Trophoblast cell (in vitro differentiated cells and primary cell): ENCODE measurements at places on chromosomes 6 and 20.

DNA sequence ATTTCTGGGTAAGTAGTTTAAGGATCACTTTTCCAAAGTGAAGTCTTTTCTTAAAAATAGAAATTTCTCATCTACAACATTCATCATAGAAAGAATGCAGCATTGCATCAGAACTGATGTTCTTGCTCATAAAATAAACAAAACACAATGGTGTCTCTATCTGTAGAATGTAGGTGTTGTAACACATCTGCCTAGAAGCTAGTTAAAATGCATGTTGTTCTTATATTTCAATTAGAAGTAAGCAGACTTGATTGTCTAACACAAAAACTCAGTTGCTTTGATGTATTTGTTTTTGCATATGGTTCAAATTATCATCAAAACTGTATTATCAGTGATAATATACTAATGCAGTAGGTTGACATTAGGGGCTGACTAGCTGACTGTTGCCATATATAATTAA is 654.7 kb upstream of the FLRT3 start:
- H3K27ac ChIP-seq, result no peak overlapping the region
- H3K27me3 ChIP-seq, result no peaks in the 10 kb centered on the region
- H3K4me1 ChIP-seq, result no peaks in the 10 kb centered on the region

GRCh38 chr6:80234908-80235307 is 128.4 kb downstream of the BCKDHB start:
- H3K27me3 ChIP-seq, result no peaks in the 10 kb centered on the region
- no peak overlapping the region for H3K4me3 ChIP-seq
- H3K36me3 ChIP-seq, result no peaks in the 10 kb centered on the region
- no peaks in the 10 kb centered on the region for H3K4me1 ChIP-seq
- no peak overlapping the region for H3K27ac ChIP-seq

DNA sequence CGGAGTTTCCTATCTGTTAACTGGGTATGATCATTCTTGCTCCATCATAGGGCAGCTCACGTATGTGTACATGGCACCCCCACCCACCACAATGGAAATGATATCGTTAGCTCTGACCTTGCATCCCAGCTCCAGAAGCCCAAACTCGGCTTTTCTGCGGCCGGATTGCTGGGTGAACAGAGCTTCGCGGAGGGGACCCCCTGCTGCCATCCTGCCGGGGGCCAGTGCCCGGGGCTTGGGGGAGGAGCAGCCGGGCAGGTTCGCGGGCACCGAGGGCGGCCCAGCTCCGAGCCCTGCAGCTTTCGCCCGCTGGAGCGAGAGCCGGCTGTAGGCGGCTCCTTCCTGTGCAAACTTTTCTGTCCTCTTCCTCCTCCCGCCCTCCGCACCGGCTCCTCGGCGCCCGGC is 24.9 kb upstream of the FUCA2 start:
- DNase-seq, result peak; percentile 20
- H3K27me3 ChIP-seq, result peaks cover 11% of the 10 kb centered on the region
- peak overlapping the region; percentile 69 for H3K4me3 ChIP-seq
- no peaks in the 10 kb centered on the region for H3K36me3 ChIP-seq
- H3K4me1 ChIP-seq, result peaks cover 2% of the 10 kb centered on the region
- no peak overlapping the region for H3K27ac ChIP-seq

DNA sequence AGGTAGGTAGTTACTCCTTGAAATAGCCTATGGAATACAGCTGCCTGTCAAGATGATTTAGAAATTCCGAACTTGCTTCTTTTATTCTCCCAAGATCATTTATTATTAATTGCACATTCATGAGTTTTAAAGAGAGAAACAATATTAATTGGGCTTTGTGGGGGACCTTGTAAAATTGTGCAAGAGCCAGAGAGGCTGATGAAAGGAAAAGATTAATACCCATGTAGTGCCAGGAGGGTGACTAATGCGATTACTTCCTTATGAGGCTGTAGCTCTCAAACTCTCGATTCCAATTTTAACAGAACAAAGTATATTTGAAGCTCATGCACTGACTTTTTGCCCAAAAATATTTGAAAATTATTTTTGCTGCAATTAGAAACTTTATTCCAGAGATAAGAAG is 423.8 kb upstream of the ID4 start:
- no peaks in the 10 kb centered on the region for H3K4me1 ChIP-seq
- no peaks in the 10 kb centered on the region for H3K27me3 ChIP-seq
- no peak for DNase-seq
- no peak overlapping the region for H3K4me3 ChIP-seq
- no peak overlapping the region for H3K27ac ChIP-seq

DNA sequence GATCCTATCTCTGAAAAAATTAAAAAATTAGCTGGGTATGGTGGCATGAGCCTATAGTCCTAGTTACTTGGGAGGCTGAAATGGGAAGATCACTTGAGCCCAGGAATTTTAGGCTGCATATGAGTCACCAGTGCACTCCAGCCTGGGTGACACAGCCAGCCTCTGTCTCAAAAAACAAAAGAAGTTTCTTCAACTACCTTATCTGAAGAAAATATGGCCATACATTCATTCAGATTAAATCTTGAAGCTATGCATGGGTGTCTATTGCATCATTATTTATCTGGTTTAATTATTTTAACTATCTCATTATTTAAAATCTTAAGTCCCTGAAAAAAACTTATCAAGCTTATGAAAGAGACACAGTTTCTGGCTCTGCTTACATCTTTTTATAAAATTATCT is 204.1 kb downstream of the SIM1 start:
- no peaks in the 10 kb centered on the region for H3K4me1 ChIP-seq
- H3K4me3 ChIP-seq, result no peak overlapping the region
- H3K36me3 ChIP-seq, result no peaks in the 10 kb centered on the region
- DNase-seq, result peak; percentile 38
- H3K27me3 ChIP-seq, result no peaks in the 10 kb centered on the region

DNA sequence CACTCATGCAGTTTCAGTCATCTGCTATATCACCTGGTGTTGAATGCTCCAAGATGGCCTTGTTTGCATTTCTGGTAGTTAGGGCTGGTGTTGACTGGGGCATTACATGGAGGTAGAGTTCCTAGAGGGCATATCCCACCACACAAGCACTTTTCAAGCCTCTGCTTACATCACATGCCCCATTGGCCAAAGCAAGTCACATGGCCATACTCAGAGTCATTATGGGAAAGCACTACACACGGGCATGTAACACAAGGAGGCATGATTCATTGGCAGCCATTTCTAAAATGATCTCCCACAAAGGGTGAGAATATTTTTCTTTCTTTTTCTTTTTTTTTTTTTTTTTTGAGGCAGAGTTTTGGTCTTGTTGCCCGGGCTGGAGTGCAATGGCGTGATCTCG is 73.2 kb downstream of the TRMT6 start:
- no peak overlapping the region for H3K4me3 ChIP-seq
- H3K27me3 ChIP-seq, result no peaks in the 10 kb centered on the region
- H3K36me3 ChIP-seq, result no peaks in the 10 kb centered on the region
- no peaks in the 10 kb centered on the region for H3K4me1 ChIP-seq
- no peak overlapping the region for H3K27ac ChIP-seq

DNA sequence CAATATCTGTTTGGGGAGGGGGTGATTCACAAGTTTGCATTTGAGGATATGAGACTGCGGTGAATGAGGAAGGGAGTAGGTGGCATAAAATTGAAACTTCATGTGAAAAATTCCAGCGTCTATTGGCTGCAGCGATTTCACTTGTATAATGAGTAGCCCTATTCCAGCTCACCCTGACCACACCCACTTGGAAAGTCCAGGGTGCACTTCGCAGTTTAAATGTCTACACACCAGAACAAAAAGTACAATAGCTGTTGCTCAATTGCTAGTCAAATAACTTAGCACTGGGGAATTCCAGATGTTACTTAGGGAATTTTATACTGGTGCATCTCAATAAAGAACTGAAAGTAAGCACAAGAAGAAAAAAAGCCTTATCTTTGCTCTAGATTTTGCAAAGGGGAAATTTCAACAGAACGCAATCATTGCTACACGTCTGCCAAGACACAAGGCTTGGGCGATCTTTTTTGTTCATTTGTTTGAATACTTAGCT is 6.3 kb downstream of the TNFAIP3 start:
- peaks cover 24% of the 10 kb centered on the region for H3K36me3 ChIP-seq
- DNase-seq, result peak; percentile 94
- H3K27ac ChIP-seq, result no peak overlapping the region

GRCh38 chr6:8389036-8389818 is 46.1 kb downstream of the SLC35B3 start:
- H3K4me3 ChIP-seq, result no peak overlapping the region
- no peaks in the 10 kb centered on the region for H3K36me3 ChIP-seq
- no peaks in the 10 kb centered on the region for H3K4me1 ChIP-seq
- no peak overlapping the region for H3K27ac ChIP-seq
